Kidney epithelial cell (primary cell): ENCODE measurements at places on chromosomes 3 and 15. TPM values are rescaled to one million over a fixed set of nuclear protein-coding genes. Genes with fewer than 3 reads are reported as not detected.

ONECUT1 gene
- not detected in 2 replicates for total RNA-seq

PCYT1A gene
- total RNA-seq, result 58.3 and 62.7 TPM in 2 replicates

SLC9C1 gene
- total RNA-seq, result 2.2 TPM in 1 of 2 replicates, not detected in the other

CPLX3 gene
- not detected in 2 replicates for total RNA-seq

SKOR1 gene
- total RNA-seq, result not detected in 2 replicates

PTPN9 gene
- total RNA-seq, result 37.2 and 39.0 TPM in 2 replicates

SLC6A11 gene
- 0.04 TPM in 1 of 2 replicates, not detected in the other for total RNA-seq

KNSTRN gene
- total RNA-seq, result 23.2 and 30.0 TPM in 2 replicates

FAM131A gene
- 14.0 and 14.7 TPM in 2 replicates for total RNA-seq

ACP3 gene
- 0.46 and 1.8 TPM in 2 replicates for total RNA-seq

STXBP5L gene
- 0.13 TPM in 1 of 2 replicates, not detected in the other for total RNA-seq

IQCH gene
- total RNA-seq, result 3.0 and 6.3 TPM in 2 replicates
